Pancreas (tissue), 10 donors: ENCODE measurements at places on chromosomes 7 and 10. TPM values are rescaled to one million over a fixed set of nuclear protein-coding genes. Genes with fewer than 3 reads are reported as not detected.

GRCh38 chr7:88322151-88322550, 15.5 kb upstream of the STEAP4 start:
- DNase-seq = no peak

GRCh38 chr10:58641095-58641531, 128.4 kb downstream of the BICC1 start:
- DNase-seq = no peak

DNA sequence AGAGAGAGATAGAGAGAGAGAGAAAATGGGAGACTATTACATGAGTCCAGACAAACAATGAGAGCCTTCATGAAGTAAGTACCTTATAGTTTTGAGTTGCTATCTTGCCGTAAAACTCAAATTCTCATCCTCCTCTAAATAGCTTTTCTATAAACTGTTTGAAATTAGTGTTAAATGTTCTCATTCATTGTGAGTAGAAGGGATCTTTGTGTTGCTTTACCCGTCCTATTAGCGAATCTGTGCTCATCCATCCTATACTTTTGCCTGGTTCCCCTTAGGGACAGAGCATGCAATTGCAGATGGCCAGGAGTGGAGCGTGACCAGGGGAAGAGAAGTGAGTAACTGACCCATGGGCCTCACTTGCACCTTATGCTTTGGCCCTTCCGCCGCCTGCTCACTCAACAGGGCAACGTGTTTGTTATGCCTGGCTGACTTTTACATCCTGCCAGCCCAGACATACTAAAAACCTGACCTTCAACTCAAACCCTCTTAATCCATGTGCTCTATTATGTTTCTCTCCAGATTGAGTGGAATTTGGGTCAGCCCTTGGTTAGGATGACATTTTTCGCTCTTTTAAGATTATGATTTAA, 244.2 kb upstream of the YAE1 start:
- no peak for DNase-seq

DNA sequence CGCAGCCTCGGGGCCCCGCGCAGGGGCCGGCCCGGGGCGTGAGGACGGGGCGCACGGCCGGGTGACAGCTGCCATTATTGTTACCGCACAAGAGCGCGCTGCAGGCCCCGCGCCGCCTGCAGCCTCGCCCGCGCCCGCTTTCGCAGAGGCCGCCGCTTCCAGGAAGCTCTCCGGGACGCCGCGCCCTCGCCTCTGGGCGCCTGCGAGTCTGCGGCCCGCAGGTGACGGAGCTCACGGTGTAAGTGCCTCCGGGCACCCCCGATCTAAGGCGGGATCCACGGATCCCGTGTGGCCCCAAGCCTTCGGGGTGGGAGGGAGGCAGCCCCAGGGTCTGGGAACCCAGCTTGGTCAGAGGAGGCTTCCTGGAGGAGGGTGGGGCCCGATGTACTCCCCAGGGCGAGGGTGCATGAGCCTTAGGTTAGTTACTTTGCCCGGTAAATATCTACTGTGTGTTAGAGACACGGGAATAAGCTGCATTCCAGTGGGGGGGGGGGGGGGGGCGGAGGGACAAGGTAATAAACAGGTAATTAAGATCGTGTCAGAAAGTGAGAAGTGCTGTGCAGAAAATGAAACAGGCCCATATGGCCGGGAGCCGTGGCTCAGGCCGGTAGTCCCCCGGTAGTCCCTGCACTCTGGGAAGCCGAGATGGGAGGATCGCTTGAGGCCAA, 638 bp downstream of the IQCE start:
- DNase-seq = no peak

SPDYE1 gene
- 0.09 TPM for total RNA-seq

CCDC7 gene
- total RNA-seq = 8.4 TPM

DNA sequence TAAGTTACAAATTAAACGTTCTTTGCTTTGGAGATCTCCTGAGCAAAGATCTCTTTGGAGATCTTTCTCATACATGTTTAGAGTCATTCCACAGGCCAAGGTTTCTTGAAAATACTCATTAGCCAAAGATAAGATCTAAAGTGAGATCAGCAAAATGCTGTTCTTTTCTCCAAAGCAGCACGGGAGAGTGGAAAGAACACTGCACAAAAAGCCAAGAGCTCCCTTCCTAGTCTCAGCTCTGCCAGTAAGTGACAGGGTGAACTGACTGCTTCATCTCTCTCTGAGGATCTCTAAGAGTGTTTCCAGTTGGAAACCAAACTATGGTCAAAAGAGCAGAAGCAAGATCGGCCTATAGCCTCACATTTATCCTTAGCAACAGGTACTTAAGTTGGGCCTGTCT, 168.4 kb upstream of the ASAH2 start:
- DNase-seq = no peak

GRCh38 chr10:85655411-85655810, 711.2 kb downstream of the GRID1 start:
- DNase-seq = no peak

- DNase-seq = no peak
These were observed 12.2 kb downstream of the MCU start for GRCh38 chr10:72704117-72704516.

- no peak for DNase-seq
These were observed 3.0 kb downstream of the BAMBI start for GRCh38 chr10:28680358-28680752.
